ENCODE measurements at places on chromosomes 16 and 17. TPM values are rescaled to one million over a fixed set of nuclear protein-coding genes. Genes with fewer than 3 reads are reported as not detected.

FBXW10B gene
- 0.12 TPM for total RNA-seq

AIPL1 gene
- not detected for total RNA-seq

AOC3 gene
- total RNA-seq = 0.34 TPM

AURKB gene
- total RNA-seq = 108 TPM

ASIC2 gene
- total RNA-seq = not detected

CA5A gene
- not detected for total RNA-seq

CMTM1 gene
- total RNA-seq = 6.6 TPM

ITGAX gene
- total RNA-seq = not detected

GRCh38 chr16:4787627-4788482, at the start of gene SEPTIN12:
TSS of gene SEPTIN12 (minus strand) at chr16:4788345. CDS start at chr16:4787645, 700 bp downstream.
- peaks cover 11% of the 10 kb centered on the region for H3K4me1 ChIP-seq
- no peak within 1 kb of the TSS for H3K4me3 ChIP-seq
- no peak within 1 kb of the TSS for H3K27ac ChIP-seq
- H3K27me3 ChIP-seq = no peaks in the 10 kb centered on the region

DNA sequence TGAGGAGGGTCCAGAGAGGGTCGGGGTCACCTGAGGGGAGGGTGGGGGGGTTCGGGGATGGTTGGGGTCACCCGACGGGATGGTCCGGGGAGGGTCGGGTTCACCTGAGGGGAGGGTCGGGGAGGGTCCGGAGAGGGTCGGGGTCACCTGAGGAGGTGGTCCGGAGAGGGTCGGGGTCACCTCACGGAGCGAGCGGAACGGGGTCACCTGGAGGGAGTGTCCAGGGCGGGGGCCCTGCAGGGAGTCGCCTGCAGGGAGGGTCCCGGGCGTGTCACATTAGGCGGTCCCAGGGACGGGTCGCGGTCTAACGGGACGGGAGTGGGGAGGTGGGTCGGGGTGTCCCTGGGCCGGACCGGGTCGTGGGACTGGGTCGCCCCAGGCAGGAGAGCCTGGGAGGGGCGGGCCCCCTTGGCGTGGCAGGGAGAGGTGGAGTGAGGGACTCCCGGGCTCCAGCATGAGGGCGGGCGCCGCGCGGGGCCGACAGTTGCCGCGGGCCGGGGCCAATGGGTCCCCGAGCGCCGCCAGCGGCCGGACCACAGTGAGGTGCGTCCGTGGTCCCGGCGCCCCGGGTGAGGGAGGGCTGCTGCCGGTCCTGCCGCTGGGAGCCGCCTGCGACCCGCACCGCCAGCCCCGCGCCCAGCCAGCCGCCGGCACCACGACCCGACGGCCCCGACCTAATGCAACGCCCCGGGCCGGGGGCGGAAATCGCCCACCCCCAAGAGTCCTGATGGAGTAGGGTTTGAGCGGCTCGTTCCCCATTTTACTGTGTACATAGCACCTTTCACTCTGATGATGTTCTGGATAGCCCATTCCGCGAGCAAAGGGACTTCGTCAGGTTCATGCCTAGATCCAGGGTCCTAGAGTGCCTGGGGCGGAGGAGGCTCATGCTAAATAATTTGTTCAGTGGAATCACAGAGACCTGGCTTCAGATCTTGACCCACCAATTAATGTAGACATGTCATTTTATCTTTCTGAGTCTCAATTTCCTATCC, 1.2 kb upstream of the ABCA3 start:
- H3K4me1 ChIP-seq = no peaks in the 10 kb centered on the region
- DNase-seq = no peak
- no peak overlapping the region for H3K27ac ChIP-seq
- H3K4me3 ChIP-seq = no peak overlapping the region

DNA sequence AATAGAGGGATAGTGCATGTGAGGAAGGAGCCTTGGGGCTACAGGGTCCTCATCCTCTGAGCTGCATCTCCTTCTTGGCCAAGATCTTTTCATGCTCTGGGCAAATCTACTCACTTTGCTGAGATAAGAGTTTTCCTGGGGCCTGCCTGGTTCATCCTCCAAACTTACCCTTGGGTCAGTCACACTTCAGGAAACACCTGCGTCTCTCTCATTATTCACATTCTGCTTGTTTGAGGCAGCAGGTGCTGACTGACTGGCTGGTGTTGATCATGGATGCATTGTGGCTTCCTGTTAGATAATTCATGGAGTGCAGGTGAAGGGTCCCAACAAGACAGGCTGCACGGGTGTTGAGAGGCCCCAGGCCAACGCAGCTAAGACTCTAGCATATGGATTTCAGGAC, 162.6 kb downstream of the SALL1 start:
- no peaks in the 10 kb centered on the region for H3K36me3 ChIP-seq
- no peak overlapping the region for H3K27ac ChIP-seq
- no peaks in the 10 kb centered on the region for H3K4me1 ChIP-seq
- no peak for DNase-seq
- H3K4me3 ChIP-seq = no peak overlapping the region
- H3K27me3 ChIP-seq = no peaks in the 10 kb centered on the region

GRCh38 chr16:84544031-84544773, 39.7 kb upstream of the MEAK7 start:
- peaks cover 4% of the 10 kb centered on the region for H3K4me1 ChIP-seq
- peak; percentile 38 for DNase-seq
- no peak overlapping the region for H3K27ac ChIP-seq
- peak overlapping the region; percentile 8 for H3K4me3 ChIP-seq
- H3K36me3 ChIP-seq = no peaks in the 10 kb centered on the region

DNA sequence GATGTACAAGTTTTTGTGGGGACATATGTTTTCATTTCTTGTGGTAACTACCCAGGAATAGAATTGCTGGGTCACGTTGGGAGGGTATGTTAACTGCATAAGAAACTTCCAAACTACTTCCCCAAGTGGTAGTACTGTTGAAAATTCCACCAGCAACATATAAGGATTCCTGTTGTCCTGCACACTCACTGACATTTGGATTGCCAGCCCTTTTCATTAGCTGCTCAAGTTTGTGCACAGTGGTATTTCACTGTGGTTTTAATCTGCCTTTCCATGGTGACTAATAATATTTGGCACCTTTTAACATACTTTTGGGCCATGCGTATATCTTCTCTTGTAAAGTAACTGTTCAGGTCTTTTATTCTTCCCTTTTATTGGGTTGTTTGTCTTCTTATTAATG, 103.3 kb downstream of the GNAO1 start:
- no peak for DNase-seq
- peaks cover 3% of the 10 kb centered on the region for H3K27me3 ChIP-seq
- no peak overlapping the region for H3K4me3 ChIP-seq
- no peaks in the 10 kb centered on the region for H3K36me3 ChIP-seq

DNA sequence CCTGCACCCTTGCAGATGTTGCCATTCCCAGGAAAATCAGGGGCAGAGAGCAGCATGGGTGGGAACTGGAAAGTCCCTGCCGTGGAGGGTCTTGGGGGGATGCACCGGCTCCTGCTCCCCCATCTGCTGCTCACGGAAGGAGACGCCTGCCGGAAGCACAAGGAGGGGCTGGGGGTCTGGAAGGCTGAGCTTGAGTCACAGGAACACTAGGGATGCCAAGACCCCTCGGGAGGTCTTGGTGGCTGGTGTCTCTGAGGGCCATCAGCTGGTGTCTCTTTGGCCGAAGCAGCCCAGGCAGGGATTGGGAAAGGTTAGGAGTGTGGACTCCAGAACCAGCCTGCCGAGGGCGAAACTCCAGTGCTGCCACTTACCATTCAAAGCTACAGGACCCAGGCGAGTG, 29.4 kb upstream of the GNA13 start:
- H3K4me1 ChIP-seq = no peaks in the 10 kb centered on the region
- DNase-seq = no peak
- no peaks in the 10 kb centered on the region for H3K36me3 ChIP-seq
- H3K27ac ChIP-seq = no peak overlapping the region
- H3K4me3 ChIP-seq = no peak overlapping the region
- no peaks in the 10 kb centered on the region for H3K27me3 ChIP-seq

- H3K4me1 ChIP-seq = no peaks in the 10 kb centered on the region
- no peaks in the 10 kb centered on the region for H3K27me3 ChIP-seq
- no peak overlapping the region for H3K4me3 ChIP-seq
- H3K27ac ChIP-seq = no peak overlapping the region
- no peaks in the 10 kb centered on the region for H3K36me3 ChIP-seq
Observed at GRCh38 chr16:71467810-71468209, 5.8 kb upstream of the ZNF23 start.

GRCh38 chr16:80583466-80583865, 42.7 kb downstream of the DYNLRB2 start:
- H3K36me3 ChIP-seq = no peaks in the 10 kb centered on the region
- DNase-seq = no peak
- no peaks in the 10 kb centered on the region for H3K27me3 ChIP-seq
- H3K27ac ChIP-seq = no peak overlapping the region
- H3K4me3 ChIP-seq = no peak overlapping the region

- peaks cover 34% of the 10 kb centered on the region for H3K36me3 ChIP-seq
- H3K27ac ChIP-seq = peak overlapping the region; percentile 80
- peaks cover 19% of the 10 kb centered on the region for H3K4me1 ChIP-seq
Observed at GRCh38 chr17:61809816-61810392, 53.4 kb downstream of the BRIP1 start.

DNA sequence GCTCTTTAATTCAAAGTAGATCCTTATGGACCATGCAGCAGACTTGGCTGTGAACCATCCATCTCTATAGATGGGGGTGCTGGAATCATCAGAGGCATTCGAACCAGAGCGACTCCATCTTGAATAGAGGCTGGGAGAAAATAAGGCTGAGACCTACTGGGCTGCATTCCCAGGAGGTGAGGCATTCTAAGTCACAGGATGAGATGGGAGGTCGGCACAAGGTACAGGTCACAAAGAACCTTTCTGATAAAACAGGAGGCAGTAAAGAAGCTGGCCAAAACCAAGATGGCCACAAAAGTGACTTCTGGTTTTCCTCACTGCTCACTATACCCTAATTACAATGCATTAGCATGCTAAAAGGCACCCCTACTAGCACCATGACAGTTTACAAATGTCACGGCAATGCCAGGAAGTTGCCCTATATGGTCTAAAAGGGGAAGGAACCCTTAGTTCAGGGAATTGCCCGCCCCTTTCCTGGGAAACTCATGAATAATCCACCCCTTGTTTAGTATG, 89.2 kb upstream of the BRD7 start:
- DNase-seq = no peak
- no peak overlapping the region for H3K4me3 ChIP-seq
- H3K27me3 ChIP-seq = peaks cover 36% of the 10 kb centered on the region
- no peaks in the 10 kb centered on the region for H3K36me3 ChIP-seq

GRCh38 chr17:34177642-34178041, 77.4 kb upstream of the CCL2 start:
- H3K27ac ChIP-seq = no peak overlapping the region
- no peaks in the 10 kb centered on the region for H3K4me1 ChIP-seq
- H3K36me3 ChIP-seq = no peaks in the 10 kb centered on the region
- DNase-seq = no peak
- H3K27me3 ChIP-seq = peaks cover 35% of the 10 kb centered on the region

All from SJCRH30 (cell line).